ENCODE measurements at places on chromosomes 5 and 9.
A peak's percentile ranks its signal among the peaks of the same experiment; 100 is the strongest.

DNA sequence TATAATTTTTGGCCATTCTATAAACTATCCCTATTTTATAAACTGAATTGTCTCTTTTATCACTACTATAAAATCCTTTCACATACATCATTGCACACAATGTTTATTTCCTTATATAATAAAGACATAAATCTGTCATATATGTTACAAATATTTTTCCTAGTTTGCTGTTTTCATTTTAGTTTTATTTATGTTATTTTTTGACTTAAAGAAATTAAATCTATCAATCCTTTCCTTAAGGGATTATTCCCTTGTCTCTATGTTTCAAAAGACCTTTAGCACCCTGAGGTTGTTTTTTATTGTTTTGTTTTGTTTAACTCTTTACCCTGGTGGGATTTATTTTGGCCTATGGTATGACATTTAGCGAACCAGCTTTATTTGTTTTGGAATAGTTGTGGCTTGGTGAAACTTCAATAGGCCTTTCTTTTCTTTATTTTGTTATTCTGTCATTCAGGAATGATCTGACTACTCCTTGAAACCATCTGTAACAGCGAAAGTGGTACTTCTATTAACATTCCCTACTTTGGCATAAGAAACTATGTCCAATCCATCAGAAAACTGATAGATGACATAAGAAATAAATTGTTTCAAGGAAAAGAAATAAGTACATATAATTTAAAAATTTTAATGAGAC lies 125.9 kb downstream of the CEP120 start:
- DNase-seq: no peak

DNA sequence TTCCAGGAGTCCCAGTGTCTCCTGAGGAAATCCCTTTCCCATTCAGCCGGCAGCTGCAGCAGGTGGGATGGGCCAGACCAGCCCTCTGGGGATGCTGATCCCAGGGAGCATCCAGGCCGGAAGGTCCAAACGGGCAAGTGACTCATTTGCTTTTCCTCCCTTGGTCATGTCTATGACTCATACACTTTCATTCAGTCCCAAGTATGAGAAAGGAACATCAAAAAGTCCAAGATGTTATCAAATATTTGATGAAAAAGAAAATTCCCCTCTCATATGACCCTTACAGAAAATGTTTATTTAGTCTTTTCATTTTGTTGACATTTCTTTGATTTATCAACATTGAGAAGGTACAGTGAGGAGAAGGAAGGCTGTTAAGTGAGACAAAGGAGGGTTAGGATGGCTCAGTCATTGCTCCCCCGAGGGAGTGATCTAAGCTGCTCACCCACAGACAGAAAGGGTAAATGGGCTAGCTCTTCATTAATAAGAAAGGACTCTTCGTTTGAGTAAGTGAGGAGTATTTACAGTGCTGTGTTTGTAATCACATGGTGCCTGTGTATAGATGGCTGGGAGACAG lies 117.6 kb upstream of the ANKRD55 start:
- DNase-seq: no peak

DNA sequence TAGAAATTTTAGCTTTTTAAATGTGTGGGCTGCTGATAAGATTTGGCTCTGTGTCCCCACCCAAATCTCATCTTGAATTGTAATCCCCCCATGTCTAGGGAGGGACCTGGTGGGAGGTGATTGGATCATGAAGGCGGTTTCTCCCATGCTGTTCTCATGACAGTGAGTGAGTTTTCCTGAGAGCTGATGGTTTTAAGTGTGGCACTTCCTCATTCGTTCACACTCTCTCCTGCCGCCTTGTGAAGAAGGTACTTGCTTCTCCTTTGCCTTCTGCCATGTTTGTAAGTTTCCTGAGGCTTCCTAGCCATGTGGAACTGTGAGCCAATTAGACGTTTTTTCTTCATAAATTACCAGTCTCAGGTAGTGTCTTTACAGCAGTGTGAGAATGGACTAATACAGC lies 127.8 kb upstream of the MVB12B start:
- no peak for DNase-seq

GRCh38 chr5:11300736-11301135 lies 539.7 kb upstream of the DAP start:
- no peak for DNase-seq

DNA sequence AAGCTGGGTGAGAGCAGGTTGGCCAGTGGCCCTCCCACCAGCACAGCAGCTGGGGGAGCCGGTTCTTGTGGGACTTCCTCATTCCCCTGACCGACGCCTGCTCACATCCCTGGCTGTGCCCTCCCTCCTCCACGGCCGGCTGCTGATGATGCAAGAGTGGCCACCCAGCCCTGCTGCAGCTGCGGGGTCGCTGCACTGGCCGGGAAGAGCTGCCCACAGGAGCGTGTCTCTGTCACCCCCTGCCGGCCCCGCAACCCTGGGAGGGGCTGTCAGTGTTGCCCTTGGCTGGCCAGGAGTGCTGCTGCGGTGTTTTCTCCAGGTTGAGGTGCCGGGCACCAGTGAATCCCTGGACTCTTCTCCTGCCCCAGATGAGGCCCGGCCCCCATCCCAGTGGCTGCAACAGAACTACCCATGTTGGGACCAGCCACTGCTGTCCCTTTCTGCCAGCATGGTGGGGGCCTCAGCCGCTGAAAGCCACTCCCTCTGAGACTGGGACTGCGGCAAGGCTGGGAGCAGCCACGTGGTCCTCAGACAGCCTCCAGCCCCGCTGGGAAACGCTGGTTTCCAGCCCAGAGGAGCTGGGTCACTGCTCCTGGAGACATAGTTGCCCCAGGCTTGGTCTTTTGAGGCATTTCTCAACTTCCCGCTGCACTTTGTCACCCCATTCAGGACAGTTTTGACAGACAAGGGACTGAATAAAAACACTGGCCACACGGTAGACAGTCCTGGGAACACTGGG lies 739 bp downstream of the CARD9 start:
- DNase-seq: no peak

- no peak for DNase-seq
Measured at GRCh38 chr9:124860582-124861341, 995 bp downstream of the RPL35 start.

GRCh38 chr5:58926541-58926935 lies 343.7 kb downstream of the RAB3C start:
- DNase-seq: no peak

GRCh38 chr5:81300921-81301270 lies 491 bp upstream of the ZCCHC9 start:
- DNase-seq: no peak

DNA sequence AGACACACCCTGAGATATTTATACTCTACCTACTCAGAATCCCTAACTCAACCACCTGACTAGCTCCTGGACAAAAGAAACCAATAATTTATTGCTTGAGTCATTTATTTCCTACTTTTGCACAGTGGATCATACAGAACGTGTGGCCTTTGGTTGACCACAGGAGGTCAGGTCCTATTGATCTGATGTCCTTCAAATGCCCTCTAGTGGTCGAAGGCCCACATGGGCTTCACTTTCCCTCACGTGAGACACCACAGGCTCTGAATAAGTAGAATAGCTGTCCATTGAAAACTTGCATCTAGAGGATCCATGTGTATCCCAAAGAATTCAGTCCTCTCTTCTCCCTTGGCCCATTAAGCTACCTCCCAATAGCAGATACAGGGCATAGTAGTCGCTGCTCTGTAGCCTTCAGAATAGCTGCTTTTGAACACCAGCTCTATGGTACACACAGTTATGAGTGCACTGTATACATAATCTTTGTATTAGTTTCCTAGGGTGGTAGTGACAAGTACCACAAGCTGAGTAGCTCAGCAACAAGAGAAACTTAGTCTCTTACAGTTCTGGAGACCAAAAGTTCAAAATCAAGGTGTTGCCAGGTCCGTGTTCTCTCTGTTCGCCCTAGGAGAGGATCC lies 177.6 kb upstream of the SMARCA2 start:
- DNase-seq: peak; percentile 7

- DNase-seq: no peak
Measured at GRCh38 chr5:173239233-173239593, 4.2 kb upstream of the NKX2-5 start.

- no peak for DNase-seq
Measured at GRCh38 chr9:13586587-13587374, 307.3 kb upstream of the MPDZ start.

GRCh38 chr5:156477196-156477595 lies 150.2 kb downstream of the SGCD start:
- DNase-seq: no peak

DNA sequence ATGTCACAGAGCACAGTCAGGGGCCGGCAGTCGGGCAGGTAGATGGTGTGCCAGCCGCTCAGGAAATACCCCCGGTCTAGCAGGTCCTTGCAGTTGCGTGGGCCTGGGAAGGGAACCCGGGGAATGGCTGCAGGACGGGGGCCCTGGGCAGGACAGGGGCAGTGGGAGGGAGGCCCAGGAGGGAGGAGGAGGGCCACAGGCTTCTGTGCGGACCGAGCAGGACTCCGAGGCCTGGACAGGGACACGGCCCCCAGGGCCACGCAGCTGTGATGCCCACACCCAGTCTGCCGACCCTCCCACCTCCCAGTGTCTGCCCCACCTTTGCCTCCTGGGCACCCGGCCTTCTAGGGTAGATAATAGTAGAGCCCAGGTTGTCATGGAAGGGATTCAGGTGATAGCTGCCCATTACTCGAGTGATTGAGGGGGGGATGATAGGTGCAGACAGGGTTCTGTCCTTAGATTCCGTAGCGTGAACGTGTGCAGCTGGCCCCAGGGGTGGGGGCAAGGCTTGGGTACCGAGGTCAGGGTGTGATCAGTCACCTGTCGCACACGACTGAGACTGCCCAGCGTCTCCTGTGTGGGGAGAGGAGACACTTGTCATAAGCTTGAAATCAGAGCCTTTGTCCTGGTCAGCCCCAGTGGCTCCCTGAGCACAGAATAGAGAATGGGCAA lies 4.5 kb downstream of the FCN1 start:
- DNase-seq: no peak

GRCh38 chr9:128374221-128374675 lies 3.1 kb downstream of the URM1 start:
- no peak for DNase-seq

Measured in NCI-H2081 (cell line).